Right lung (tissue), 10 donors: ENCODE measurements at places on chromosomes 4 and X. TPM values are rescaled to one million over a fixed set of nuclear protein-coding genes. Genes with fewer than 3 reads are reported as not detected.

- no peak for DNase-seq
Measured at GRCh38 chr4:384311-385010, 46.8 kb downstream of the ZNF141 start.

DNA sequence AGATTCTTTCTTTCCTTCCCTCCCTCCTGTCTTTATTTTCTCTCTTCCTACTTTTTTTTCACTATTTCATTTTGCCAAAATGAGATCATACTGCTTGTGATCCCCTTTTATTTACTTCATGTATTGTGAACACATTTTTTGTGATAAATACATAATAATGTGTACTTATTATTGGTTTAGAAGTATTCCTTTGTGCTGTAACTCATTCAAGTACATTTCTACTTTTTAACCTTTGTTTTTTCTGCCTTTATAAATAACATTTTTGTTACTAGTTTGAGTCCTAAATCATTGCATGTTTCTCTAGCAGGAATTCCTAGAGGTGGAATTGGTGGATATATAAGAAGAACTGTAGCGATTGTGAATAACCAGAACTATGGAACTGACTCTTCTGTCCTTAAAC lies 214.5 kb upstream of the SFRP2 start:
- no peak for DNase-seq

GRCh38 chr4:112739442-112739841 lies 102.5 kb downstream of the LARP7 start:
- no peak for DNase-seq

GRCh38 chrX:87067795-87068369 lies 449.7 kb upstream of the KLHL4 start:
- no peak for DNase-seq

Gene LRP2BP
- polyA plus RNA-seq, result 4.5 TPM
